ENCODE measurements at places on chromosomes 12 and 14.

- DNase-seq, result no peak
Measured at GRCh38 chr14:38507299-38507698, 251.4 kb upstream of the CLEC14A start.

DNA sequence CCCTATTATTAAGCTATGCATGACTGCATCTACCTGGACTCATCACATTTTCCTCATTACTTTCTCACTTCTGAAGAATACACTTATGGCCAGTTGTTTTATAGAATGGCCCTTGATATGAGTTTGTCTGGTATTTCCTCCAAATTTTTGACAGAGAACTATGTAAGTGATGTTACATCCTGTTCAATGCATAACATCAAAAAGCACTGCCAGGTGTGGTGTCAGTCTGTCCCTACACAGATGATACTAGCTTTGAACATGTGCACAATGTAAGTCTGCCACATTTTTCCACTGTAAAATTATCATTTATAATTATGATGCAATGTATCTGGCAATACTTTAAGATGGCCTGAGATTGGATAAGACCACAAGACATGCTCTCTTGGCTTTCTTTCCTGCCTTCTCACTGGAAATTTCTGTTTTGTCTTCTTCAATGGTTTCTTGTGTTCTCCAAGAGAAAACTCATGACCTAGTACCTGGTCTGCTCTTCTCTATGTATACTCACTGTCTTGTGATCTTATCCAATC lies 28.3 kb downstream of the HEATR5A start:
- DNase-seq, result no peak

GRCh38 chr12:85632390-85632789 lies 203.8 kb downstream of the RASSF9 start:
- DNase-seq, result no peak

GRCh38 chr12:72543777-72544467 lies 271.8 kb downstream of the TRHDE start:
- no peak for DNase-seq

DNA sequence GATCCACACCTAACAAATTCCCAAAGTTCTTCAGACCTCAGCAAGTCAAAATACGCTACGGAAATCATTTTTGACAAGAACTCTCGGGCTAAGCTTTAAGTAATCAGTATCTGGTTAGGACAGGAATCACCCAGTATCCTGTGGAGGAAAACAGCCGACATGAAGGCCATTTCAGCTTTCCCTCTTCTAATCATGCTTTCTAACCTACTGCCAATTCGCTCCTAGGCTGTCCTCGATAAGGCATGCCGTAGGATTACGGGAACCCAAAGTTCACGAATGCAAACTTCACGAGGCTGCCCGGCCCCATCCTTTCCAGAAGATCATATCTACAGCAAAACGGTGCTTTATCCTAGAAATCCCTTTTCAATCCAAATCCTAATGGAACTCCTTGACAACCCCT lies 81.8 kb upstream of the PTPRB start:
- no peak for DNase-seq

DNA sequence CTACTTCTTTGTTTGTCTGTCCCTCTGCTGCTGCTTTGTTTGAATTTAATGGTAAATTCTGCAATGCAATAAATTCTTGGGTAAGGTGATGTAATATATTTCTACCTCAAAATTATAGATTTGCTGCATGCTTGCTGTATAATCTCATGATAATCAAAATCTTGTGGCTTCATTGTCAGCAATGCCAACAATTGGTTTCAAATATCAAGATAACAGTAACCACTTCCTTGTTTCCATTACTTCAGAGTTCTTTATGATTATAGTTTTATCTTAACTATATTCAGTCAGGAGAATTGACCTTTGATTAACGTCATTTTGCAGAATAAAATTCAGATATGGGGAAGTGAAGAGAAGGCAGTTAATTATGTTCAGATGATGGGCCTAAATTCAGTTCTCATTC lies 30.2 kb upstream of the RNU6-8 start:
- no peak for DNase-seq

DNA sequence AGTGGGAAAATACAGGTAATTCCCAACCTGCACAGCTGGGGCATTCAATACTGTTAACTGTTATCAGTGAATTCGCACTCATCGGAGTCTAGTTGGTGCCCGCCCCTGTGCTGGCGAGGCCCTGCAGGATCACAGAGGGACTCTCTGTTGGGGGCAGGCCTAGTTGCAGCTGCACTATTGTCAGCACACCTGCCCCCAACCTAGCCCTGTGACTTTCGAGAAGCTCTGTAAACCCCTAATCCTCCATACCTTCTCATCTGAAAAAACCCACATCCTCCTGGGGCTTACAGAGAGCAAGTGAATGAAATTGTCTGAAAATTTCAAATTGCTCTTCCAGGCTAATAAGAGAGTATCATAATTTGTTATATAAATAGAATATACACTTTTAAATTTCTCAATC lies 132.2 kb upstream of the NUDT4 start:
- no peak for DNase-seq

- no peak for DNase-seq
Measured at GRCh38 chr14:26765768-26766520, 168.1 kb upstream of the NOVA1 start.

- DNase-seq, result no peak
Measured at GRCh38 chr14:95064734-95065133, 92.6 kb downstream of the DICER1 start.

GRCh38 chr14:68926236-68926635 lies 52.9 kb downstream of the ACTN1 start:
- no peak for DNase-seq

GRCh38 chr12:112087851-112088250 lies 20.7 kb downstream of the NAA25 start:
- DNase-seq, result no peak

GRCh38 chr14:53391156-53391555 lies 238.0 kb upstream of the DDHD1 start:
- DNase-seq, result no peak

- DNase-seq, result no peak
Measured at GRCh38 chr12:120998435-120998834, 17.9 kb downstream of the C12orf43 start.

DNA sequence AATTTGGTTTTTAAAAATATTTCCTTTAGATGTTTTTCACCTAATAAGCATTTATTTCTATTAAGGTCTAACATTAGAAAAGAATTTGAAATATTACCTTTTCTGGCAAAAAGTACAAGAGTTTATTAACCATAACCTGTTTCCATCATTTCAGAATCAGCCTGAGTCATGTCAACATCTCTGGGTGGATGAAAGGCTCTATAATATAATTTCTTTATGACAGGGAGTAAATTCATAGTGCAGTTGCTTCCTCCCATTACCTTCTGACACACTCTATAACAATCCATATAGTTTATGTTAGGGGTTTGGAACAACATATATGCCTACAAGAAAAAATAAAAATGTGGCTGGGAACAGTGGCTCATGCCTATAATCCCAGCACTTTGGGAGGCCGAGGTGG lies 134.5 kb downstream of the SLC2A13 start:
- no peak for DNase-seq

DNA sequence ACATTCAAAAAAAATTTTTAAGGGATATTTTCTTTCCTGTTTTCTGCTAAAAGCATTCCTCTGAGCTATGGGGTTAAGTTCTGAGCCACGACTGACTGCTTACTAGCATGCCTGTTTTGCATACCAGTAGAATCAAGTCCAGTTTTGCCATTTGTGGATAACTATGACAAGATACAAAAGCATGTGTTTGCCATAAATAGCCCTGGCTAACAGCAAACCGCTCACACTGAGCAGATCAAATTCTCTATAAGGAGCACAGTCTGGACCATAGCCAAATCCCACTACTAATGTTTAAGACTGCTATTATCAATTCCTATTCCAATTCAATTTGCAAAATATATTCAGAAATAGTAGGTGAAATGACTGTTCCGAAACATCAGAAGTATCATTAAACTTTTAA lies 3.2 kb downstream of the CFL2 start:
- DNase-seq, result no peak

GRCh38 chr12:80821513-80822000 lies 104.8 kb downstream of the MYF5 start:
- DNase-seq, result no peak

DNA sequence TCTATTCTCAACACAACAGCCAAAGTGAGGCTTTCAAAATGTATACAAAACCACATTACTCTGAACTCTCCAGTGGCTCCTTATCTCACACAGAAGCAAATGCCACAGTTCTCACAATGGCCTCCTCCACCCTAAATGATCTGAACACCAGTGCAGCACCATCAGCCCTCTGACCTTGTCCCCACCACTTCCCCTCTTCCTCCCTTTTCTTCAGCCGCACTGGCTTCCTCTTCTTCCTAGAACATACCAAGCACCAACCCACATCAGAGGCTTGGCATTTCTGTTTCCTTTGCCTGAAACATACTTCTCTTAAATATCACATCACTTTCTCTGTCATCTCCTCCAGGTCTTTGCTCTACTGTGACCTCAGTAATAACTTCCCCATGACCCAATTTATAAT lies 66.3 kb downstream of the GPR135 start:
- DNase-seq, result no peak

GRCh38 chr12:23721268-23721667 lies 228.2 kb downstream of the SOX5 start:
- no peak for DNase-seq

- no peak for DNase-seq
Measured at GRCh38 chr14:87547536-87547935, 445.4 kb downstream of the GALC start.

GRCh38 chr12:94768398-94769046 lies 118.2 kb upstream of the TMCC3 start:
- DNase-seq, result no peak

GRCh38 chr12:119705182-119705581 lies 37.2 kb downstream of the PRKAB1 start:
- no peak for DNase-seq

DNA sequence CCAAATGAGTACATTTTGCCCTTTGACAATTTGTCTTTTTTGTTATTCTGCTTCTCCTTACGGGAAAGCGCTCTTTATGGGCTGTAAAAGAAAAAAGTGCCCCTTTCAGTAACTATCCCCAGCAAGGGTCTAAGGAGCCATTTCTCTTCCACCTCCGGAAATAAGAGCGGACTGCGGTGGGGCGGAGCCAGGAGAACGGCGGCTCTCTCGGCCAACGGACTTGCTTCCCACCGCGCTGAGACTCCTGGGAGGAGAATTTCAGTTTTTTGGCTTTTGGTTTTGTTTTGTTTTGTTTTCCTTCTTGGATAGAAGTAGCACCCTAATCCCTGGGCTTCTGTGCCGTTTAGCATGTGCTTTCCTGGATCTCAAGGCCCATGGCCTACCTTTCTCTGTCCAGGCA lies 43.5 kb downstream of the ZNF641 start:
- no peak for DNase-seq

Data from cortex of kidney (tissue), 1 donor.